ENCODE measurements at places on chromosomes 2 and 18.

DNA sequence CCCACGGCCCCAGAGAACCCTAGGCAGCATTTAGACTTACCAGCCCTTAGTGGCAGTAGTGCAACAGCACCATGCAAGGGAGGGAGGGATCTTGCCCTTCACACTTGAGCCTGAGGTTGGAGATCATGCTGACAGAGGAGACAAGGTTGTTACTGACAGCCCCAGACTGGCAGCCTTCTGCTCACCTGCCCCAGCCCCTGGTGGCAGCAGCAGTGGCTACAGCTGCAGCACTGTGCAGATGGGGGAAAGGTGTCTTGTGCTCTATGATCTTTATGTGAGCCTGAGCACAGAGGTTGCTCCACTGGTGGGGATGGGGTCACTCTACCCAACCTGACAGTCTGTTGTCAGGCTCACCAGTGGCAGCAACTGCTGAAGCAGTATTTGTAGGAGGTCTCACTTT is 501.2 kb upstream of the LRRTM4 start:
- DNase-seq, result no peak

DNA sequence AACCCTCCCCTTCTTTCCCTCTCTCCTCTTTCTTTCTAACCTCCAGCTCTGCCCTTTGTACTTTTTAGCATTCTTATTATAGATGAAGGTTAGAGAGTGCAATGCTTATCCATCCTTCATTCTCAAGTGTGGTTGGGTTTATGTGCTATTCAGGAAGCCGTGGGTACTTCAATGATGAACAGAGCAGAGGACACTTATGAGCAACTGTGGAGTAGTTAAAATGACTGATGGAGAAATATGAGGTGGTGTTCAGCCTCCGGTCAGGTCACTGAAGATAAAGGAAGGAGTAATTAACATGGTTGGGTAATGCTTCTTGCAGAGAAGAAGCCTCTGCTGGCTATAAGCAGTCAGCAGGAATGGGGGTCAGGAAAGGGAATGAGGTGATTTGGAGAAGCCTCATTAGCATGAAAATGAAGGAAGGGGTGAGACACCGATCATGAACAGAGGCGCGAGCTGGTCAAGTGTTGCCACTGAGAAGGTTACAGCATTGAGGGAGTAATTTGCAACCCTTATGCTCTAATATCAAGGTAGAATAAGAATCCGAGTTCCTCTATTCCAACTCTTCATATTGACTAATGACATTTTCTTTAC is 174.7 kb downstream of the LPIN1 start:
- no peak for DNase-seq

GRCh38 chr2:212791569-212791968 is 253.0 kb upstream of the ERBB4 start:
- DNase-seq, result no peak

DNA sequence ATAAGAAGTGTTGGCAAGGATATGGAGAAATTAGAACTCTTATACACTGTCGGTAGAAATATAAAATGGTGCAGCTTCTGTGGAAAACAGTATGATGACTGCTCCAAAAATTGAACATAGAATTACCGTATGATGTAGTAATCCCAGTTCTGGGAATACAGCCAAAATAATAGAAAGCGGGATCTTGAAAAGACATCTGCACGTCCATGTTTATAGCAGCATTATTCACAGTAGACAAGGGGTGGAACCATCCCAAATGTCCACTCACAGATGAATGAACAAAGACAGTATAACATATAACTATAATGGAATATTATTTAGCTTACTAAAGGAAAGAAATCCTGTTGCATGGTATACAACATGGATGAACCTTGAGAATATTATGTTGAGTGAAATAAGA is 257.7 kb downstream of the TDRD15 start:
- DNase-seq, result no peak

GRCh38 chr2:210199854-210200253 is 25.4 kb downstream of the ACADL start:
- DNase-seq, result no peak
